Activated CD4-positive, alpha-beta T cell treated with anti-CD3 and anti-CD28 coated beads, Interleukin-2, amount 10 ng/mL, durations not matched to agents 24 days and 14 days (primary cell): ENCODE measurements at places on chromosomes 16 and 17. TPM values are rescaled to one million over a fixed set of nuclear protein-coding genes. Genes with fewer than 3 reads are reported as not detected.

Gene NLRC3
- 19.1 and 22.1 TPM in 2 replicates for total RNA-seq

Gene PVALEF
- total RNA-seq = not detected in 2 replicates

Gene CLDN9
- total RNA-seq = not detected in 2 replicates

Gene FNDC8
- not detected in 2 replicates for total RNA-seq

Gene TIGD7
- total RNA-seq = 2.3 and 3.2 TPM in 2 replicates

Gene SLC13A2
- not detected in 2 replicates for total RNA-seq

Gene GAS2L2
- total RNA-seq = not detected in 2 replicates

DNA sequence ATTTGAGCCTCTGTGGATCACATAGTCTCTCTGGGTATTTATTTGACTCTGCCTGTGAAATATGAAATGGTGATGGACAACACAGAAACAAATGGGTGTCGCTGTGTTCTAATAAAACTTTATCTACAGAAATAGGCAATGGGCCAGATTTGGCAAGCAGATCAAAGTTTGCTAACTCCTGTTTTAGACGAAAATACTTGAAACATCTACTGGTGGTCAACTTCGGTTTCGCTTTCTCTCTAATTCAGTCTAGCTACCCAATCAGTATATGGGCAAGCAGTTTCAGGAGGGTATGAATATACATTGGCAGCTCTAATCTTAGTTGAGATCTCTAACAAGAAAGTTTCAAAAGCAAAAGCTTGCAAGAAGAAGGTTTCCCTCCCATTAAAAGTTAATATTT, 60.1 kb upstream of the DYNLRB2 start:
- H3K4me1 ChIP-seq = peaks cover 5% of the 10 kb centered on the region
- DNase-seq = no peak
- no peak overlapping the region for H3K27ac ChIP-seq
- H3K4me3 ChIP-seq = no peak overlapping the region

DNA sequence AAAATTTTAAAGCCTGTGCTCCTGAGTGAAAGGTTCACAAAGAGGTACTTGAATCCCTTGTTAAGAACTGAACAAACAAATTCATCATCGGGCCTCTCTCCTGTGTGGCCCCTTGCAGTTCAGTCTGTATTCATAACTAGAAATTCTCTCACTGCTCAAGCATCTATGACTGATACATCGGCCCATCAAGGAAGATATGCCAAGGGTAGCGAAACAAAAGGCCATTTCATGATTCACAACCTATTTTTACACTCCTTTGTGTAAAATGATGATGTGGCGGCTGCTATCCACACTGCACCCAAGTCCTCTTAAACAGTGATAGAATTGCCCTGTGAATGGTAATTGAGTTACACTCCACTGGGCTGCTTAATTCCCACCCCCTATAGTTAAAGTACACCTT, 204.6 kb downstream of the STX8 start:
- H3K4me1 ChIP-seq = no peaks in the 10 kb centered on the region
- no peaks in the 10 kb centered on the region for H3K27me3 ChIP-seq
- no peak for DNase-seq
- H3K4me3 ChIP-seq = no peak overlapping the region
- peaks cover 3% of the 10 kb centered on the region for H3K36me3 ChIP-seq

GRCh38 chr16:75306099-75306762, 54.8 kb upstream of the BCAR1 start:
- peaks cover 23% of the 10 kb centered on the region for H3K36me3 ChIP-seq
- no peak for DNase-seq
- H3K27ac ChIP-seq = no peak overlapping the region

- no peaks in the 10 kb centered on the region for H3K27me3 ChIP-seq
- no peak overlapping the region for H3K4me3 ChIP-seq
Observed at GRCh38 chr16:65372171-65372570, 250.3 kb upstream of the CDH11 start.

GRCh38 chr16:89562939-89563338, 2.5 kb downstream of the RPL13 start:
- peak; percentile 60 for DNase-seq
- peaks cover 50% of the 10 kb centered on the region for H3K36me3 ChIP-seq
- H3K27ac ChIP-seq = peak overlapping the region; percentile 99
- H3K4me3 ChIP-seq = peak overlapping the region; percentile 94

DNA sequence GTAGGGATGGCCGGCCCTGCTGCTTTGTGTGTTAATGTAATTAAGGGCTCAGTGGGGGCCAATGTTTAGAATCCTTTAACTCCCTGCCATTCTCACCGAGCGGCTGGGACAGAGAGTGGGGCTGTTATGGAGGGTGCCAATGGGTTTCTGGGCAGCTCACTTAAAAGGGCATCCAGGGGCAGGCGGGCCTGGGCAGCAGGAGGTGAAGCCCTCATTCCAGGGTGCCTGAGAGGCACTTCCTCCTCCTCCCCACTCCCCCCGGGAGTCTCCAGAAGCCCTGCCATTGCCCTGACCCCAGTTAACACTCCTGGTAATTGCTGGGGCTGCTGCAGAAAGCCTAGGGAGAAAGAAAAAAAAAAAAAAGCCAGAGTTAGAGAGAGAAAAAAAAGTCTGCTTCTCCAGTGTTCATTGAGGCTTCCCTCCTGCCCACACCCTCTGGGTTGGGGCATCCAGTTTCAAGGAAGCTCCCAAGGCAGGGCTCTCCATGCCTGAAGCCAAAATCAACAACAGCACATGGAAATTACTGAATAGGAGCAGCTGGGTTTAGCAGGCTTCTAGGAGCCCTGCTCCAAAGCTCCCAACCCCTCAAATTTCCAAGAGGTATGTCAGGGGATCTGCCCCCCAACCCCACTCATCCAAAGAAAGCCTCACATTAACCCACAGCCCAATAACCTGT, 28.0 kb downstream of the CUEDC1 start:
- no peak overlapping the region for H3K27ac ChIP-seq

DNA sequence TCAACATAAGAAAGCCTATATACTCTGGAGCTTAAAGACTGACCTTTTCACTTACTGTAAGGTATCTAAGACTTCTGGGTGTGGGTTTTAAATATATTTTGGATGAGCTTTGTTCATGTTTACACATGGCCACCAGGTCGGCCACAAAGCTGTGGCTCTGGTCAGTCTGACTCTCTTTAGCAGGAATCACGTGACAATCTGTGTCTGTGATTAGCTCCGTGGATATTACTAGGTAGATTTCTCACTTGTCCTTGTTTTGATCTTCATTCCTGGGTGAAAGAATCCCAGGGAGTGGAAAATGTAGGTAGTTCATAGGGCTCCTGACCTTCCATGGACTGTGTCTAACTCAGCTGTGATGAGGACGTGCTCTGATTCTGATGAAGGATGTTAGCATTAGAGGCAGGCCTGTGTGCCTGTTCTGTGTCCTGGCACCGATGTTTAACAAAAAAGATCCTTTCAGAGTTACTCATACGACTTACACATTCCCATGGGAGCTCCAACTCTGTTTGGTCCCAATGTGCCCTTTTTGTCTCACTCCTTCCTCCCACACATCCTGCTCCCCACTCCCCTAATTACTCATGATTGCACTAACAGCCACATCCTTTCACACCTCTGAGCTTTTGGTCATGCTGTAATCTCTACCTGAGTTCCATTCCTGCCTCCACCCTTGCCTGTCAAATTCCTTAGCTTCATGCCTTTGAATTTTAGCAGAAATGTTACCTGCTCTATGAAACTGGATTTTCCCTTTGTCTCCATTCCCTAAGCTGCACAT, 425.1 kb downstream of the MAF start:
- H3K36me3 ChIP-seq = no peaks in the 10 kb centered on the region
- no peaks in the 10 kb centered on the region for H3K27me3 ChIP-seq
- no peak overlapping the region for H3K4me3 ChIP-seq
- H3K27ac ChIP-seq = no peak overlapping the region

- no peak overlapping the region for H3K27ac ChIP-seq
- no peak for DNase-seq
- H3K27me3 ChIP-seq = no peaks in the 10 kb centered on the region
- H3K4me3 ChIP-seq = no peak overlapping the region
- peaks cover 8% of the 10 kb centered on the region for H3K4me1 ChIP-seq
Observed at GRCh38 chr17:82960419-82961271, 118.8 kb upstream of the METRNL start.

DNA sequence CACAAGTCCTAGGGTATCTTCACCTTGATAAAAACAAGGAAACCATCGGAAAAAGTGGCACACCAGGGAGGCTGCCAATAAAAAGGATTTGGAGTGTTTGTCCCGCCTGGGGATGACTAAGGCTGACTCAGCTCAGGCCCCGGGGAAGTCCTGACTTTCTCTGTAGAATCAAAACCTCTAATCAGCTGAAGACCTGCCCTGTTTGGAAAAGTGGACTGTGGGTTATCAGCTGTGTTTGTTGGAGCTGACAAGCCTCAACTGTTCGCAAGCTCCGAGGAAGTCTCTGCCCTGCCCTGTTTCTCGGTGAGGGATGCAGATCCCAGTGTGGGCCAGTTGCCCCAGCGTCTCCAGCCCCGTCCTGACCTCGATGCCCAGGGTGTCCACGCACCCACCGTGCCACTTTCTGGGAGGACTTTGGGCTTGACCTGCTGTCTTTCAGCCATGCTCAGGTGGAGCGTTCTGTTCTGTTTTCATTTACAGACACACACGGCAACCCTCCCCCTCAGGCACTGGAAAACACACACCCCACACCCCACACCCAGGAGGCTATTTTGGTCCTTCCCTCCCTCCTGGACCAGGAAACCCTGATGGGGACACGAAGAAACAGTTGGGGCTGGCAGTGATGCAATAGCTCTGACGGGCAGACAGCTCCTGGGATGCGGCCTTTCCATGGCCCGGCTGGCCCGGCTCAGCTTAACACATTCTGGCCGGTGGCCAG, 27.6 kb upstream of the PITPNA start:
- H3K4me3 ChIP-seq = no peak overlapping the region
- no peaks in the 10 kb centered on the region for H3K36me3 ChIP-seq
- DNase-seq = no peak
- H3K4me1 ChIP-seq = peaks cover 2% of the 10 kb centered on the region
- peaks cover 2% of the 10 kb centered on the region for H3K27me3 ChIP-seq

GRCh38 chr17:75981019-75981615, 2.1 kb downstream of the TEN1 start:
- H3K27ac ChIP-seq = peak overlapping the region; percentile 97
- DNase-seq = no peak
- peaks cover 2% of the 10 kb centered on the region for H3K36me3 ChIP-seq
- peaks cover 24% of the 10 kb centered on the region for H3K4me1 ChIP-seq
- H3K27me3 ChIP-seq = no peaks in the 10 kb centered on the region
- peak overlapping the region; percentile 98 for H3K4me3 ChIP-seq

DNA sequence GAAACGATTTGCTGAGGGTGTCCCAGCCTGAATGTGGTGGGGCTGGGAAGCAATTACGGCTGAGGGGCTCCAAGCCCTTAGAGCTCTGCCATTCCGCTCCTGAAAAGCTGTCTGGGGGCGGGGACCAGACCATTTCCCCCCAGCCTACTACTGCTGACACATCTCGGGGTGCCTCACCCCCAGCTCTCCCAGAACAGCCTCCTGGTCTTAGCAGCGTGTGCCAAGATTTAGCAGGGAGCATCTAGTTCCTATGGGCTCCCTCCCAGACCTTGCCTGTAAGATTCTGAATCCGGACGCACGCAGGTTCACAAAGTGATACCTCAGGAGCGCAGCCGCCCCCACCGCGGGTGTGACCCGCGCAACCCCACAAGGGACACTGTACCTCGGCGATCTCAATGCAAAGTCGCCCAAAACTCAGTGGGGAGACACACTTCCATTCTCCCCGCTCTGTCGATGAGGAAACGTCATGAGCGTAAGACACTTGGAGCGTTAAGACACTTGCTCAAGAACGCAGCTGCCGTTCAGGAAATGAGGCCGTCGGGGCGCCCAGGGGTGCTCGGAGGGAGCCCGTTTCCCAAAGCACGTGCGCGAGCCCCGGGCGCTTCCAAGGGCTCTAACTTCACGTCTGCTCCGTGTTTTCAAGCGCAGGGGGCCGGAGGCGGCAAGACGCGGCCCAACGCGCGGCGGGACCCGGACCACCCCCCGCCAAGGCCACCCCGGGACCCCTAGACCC, 629 bp downstream of the GEMIN4 start:
- peaks cover 51% of the 10 kb centered on the region for H3K36me3 ChIP-seq
- peak overlapping the region; percentile 98 for H3K27ac ChIP-seq
- H3K4me1 ChIP-seq = peaks cover 35% of the 10 kb centered on the region
- DNase-seq = peak; percentile 88
- H3K27me3 ChIP-seq = no peaks in the 10 kb centered on the region

DNA sequence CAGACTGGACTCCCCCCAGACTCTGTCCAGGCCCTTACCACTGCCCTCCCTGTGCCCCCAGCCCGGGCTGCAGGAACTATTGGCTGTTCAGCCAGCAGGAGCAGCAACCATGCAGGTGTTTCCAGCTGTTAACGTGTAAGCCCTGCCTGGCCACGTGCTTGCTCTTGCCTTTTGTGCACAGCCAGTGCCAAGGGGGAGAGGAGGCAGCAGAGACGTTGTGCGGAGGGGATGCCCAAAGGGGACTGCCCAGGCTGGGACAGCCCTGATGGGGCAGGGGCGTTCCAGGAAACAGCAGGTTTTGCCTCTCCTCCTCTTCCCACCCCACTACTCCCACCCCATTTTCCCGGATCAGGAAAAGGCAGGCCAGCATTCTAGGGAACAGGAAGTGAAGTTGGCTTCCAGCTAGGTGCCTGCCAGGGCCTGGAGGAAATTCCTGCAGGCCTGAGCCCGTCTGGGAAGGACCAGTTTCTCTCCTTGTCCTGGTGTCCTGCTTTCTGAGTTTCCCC, 16.7 kb upstream of the LASP1NB start:
- H3K36me3 ChIP-seq = peaks cover 32% of the 10 kb centered on the region
- no peak overlapping the region for H3K4me3 ChIP-seq
- no peak overlapping the region for H3K27ac ChIP-seq
- no peaks in the 10 kb centered on the region for H3K27me3 ChIP-seq

DNA sequence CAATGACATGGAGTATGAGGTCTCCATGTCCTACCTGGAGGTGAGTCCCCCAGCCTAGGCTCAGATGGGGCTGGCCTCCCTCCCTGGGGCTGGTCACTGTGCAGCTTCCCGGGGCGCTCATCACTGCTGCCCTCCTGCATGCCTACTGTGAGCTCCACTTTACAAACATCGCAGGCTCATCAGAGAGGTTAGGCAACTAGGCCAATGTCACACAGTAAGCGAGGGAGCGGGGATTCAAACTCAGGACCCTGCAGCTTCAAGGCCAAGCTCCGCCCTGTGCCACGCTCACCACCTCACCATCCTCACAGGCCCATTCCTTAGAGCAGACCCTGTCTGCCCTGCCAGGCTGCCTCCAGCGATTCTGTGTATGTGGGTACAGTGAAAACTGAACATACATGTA, 17.1 kb downstream of the KIF19 start:
- H3K4me1 ChIP-seq = no peaks in the 10 kb centered on the region
- peaks cover 3% of the 10 kb centered on the region for H3K27me3 ChIP-seq
- no peak overlapping the region for H3K27ac ChIP-seq
- no peaks in the 10 kb centered on the region for H3K36me3 ChIP-seq
- DNase-seq = no peak
